ENCODE measurements at places on chromosomes 1 and 21.
A peak's percentile ranks its signal among the peaks of the same experiment; 100 is the strongest.

GRCh38 chr1:113850127-113850796, 21.2 kb downstream of the PTPN22 start:
- DNase-seq = no peak

- no peak for DNase-seq
These were observed 12.2 kb downstream of the ADSS2 start for GRCh38 chr1:244439391-244440032.

GRCh38 chr1:8169364-8170058, 143.4 kb upstream of the ERRFI1 start:
- no peak for DNase-seq

- DNase-seq = no peak
These were observed 105.2 kb downstream of the LAMC2 start for GRCh38 chr1:183291216-183291762.

- DNase-seq = no peak
These were observed 163.7 kb upstream of the EDN2 start for GRCh38 chr1:41648230-41648629.

DNA sequence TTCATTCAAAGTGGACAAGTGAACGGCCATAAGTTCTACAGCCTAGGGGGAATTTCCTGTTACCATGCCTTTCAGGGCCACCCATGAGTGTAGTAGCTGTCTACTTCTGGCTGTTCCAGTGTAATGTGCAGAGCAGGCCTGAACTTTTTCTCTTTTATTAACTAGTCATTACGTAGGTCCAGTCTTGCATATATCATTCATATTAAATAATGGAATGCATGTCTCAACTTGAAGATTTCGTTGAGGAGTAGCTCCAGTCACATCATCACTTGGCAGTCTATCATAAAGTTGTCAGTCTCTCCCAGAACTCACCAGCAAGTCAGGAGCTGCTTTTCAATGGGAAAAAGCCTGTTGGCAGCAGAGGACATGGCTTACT, 12.0 kb upstream of the GIPC2 start:
- DNase-seq = no peak

- no peak for DNase-seq
These were observed 92.2 kb upstream of the TTC39A start for GRCh38 chr1:51422367-51423072.

DNA sequence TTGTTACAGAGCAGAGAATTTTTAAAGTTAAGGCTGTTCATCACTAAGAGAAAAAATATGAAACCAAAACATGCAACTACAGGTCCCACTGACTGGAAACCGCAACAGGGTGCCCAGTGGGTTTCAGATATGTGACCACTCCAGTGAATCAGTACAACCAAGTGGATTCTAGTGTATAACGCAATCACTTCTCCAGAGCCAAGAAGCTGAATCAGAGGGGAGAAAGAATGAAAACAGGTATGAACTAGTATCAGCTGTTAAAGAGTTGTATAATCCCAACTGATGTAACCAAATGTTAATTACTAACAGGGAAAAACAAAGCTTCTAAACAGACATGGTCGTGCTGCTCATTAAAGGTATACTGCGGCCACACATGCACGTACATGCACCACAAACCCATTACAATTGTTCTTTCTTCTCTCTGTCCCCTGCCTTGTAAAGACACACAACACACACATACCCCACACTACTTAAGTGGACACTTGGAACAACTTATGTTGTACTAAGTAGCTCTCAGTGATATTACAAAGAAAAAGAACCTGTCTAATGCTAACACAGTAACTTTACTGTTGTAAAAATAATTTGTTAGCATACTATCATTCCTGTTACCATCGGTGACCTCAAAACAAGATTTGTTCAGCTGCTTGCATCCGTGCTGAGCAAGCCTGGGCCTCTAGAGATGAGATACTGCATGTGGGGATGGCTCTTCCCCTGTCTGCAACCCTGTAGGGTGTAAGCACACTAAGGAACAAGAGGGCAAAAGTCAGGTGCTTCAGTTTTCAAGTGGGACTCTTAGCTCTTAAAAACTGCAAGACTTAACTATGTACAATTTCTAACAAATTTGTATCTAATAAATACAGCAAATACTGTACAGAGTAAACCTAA, 74.2 kb downstream of the PTPN14 start:
- no peak for DNase-seq

DNA sequence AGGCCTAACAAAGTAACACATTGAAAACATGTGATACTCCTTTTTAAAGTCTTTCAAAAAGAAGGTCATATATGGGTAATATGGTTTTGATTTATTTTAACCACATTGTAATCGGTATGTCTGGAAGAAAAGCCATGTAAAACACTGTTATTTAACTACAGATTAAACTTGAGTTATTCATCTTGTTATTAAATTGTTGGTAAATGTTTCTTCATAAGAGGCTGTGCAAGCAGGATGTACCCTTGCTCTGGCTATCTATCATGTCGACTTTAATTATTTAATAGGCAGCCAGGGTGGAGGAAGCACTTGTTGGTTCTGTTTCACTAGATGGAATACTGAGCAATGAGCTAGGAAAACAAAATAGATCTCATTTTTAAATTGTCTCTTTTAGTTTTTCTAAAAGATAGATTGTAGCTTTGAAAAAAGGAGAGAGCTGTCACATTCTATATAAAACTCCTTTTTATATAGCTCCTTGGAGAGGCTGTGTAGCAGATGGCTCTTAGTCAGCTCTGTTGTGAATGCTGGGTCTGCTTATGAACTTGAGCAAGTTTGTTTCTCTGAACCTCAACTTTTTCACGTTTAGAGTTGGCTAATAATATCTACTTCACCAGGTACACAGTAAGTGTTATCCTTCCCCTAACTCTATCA, 39.5 kb downstream of the LRRC8B start:
- no peak for DNase-seq

DNA sequence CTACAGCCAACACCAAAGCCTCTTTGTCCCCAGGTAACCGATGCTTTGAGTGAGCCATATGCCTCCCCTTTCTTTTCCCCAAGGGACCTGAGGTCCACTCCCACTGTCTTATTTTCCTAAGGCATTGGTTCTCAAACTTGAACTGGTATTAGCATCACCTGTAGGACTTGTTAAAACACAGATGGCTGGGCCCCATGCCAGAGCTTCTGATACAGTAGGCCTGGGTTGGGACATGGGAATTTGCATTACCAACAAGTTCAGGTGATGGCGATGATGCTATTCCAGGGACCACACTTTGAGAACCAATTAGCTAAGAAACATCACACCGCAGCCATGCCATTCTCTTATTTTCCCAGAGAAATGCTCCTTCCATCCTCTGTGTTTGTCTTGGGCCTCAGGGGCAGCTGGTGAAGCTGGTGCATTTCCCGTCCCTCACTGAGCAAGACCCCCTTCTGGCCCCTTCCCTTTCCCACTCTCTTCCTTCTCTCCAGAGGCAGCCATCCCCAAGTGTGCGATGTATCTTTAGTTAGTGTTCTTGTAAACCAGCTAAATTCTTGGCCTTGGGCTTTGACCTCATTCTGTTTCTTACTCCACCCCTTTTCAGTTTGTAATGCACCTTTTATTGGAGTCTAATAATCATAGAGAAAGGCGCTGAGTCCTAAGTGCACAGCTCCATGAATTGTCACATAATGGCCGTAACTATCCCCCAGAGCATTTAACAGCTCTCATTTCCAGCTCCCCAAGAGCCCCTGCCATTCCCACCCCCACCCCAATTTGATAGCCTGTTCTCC, 14.2 kb upstream of the TTC22 start:
- DNase-seq = no peak

GRCh38 chr1:228036701-228037231, 30.0 kb downstream of the WNT3A start:
- DNase-seq = no peak

- peak; percentile 71 for DNase-seq
These were observed 733 bp downstream of the KDM5B start for GRCh38 chr1:202807451-202807925.

GRCh38 chr1:212237651-212238050, 47.6 kb upstream of the PPP2R5A start:
- no peak for DNase-seq

DNA sequence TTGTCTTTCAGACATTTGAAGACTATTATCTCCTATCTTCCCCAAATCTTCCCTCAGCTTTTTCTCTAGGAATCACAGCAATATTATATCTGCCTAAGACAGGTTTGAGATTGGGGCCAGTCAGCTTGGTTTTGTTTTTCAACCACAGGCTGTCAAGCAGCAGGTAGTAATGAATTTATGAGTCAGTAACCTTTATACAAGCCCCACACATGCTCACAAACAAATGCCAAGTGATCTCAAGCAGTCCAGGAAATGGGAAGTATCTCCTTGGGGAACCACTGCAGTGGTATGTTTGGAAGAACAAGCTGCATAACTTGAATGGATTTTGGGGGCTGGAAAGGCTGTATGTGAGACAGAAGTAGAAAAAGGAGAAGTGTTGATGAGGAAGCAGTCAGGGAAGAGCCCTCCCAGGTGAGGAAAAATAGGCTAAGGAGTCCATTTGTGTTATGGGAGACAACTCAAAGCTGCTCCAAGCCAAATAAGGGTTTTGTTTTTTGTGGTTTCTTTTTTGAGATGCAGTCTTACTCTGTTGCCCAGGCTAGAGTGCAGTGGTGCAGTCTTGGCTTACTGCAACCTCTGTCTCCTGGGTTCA, 2.1 kb downstream of the DHDDS start:
- DNase-seq = no peak

DNA sequence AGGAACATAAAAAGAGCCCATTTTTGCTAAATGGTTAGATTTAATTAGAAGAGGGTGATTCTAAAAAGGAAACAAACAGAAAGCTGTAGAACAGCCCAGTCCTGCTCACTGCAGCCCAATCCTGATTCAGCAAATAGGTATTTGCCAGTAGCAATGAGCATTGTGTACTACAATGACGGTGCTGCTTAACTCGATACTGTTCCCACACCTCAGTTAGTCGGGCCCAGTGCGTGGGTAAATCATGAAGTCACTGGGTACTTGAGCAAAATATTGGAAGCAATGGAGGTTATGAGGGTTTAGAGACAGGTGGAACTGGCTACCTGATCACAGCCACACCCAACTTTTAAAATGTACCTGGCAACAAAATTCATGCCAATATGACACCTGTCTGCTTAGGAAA, 101.5 kb upstream of the ADGRL2 start:
- DNase-seq = no peak

GRCh38 chr1:50666849-50667248, 243.6 kb upstream of the DMRTA2 start:
- DNase-seq = no peak

- no peak for DNase-seq
These were observed 68.0 kb downstream of the MEGF6 start for GRCh38 chr1:3543076-3544039.

GRCh38 chr1:195394567-195394966, 1213.7 kb downstream of the KCNT2 start:
- DNase-seq = no peak

- DNase-seq = no peak
These were observed 10.4 kb downstream of the CAMTA1 start for GRCh38 chr1:6795661-6796060.

DNA sequence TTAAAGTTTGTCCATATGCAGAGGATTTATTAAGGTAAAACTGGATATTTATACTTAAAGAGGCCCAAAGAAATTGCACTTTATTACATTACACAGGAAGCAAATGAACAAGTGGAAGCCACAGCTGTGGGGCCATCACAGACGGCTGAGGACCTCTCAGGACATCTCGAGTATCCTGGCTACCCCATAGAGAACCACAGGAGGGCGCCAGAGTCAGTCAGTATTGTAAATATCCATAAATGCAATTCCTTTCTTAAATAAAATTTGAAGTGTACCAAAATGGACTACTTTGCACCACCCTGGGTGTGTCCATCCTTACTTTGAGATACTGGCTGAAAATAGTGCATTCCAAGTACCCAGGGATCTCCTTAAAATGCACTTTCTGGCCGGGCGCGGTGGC, 257.2 kb downstream of the MRPL39 start:
- no peak for DNase-seq

GRCh38 chr1:29033829-29034466, 89.8 kb downstream of the TMEM200B start:
- DNase-seq = no peak

- no peak for DNase-seq
These were observed 12.7 kb upstream of the CPLANE2 start for GRCh38 chr1:16249596-16250241.

GRCh38 chr1:42767510-42768000, 506 bp downstream of the C1orf50 start:
- no peak for DNase-seq

DNA sequence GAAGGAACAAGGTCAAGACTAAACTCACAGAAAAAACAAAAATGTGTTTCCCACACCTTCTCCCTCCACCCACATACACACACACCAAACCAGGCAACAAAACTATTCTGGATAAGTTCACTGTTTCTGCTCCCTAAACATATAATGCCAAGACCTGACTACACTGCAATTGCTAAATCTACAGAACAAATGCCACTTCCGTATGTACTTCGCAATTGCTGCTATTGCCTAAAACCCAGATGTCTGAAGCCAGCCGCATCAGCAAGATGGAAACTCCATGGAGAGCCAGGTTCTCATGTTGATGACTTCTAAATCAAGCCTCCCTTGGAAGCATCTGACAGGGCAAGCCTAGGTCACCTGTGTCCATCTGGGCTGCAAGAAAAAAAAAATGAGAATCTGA, 8.3 kb upstream of the AIM2 start:
- no peak for DNase-seq

DNA sequence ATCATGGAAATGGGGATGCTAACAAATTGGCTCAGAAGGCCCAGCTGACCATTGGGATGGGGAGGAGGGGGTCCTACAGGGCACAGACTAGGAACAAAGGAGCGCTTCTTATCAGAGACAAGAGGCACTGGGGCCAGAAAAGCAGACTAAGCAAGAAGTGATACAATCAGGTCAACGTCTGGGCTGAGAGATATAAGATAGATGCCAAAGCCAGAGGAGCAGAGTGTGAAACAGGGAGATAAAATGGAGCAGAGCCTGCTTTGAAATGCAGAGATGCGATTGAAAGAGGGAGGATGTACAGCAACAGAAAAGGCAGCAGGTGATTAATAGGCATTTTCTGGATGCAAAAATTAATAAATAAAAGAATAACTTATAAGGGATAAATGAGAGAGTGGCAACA, 127.5 kb upstream of the SAMSN1 start:
- DNase-seq = no peak

DNA sequence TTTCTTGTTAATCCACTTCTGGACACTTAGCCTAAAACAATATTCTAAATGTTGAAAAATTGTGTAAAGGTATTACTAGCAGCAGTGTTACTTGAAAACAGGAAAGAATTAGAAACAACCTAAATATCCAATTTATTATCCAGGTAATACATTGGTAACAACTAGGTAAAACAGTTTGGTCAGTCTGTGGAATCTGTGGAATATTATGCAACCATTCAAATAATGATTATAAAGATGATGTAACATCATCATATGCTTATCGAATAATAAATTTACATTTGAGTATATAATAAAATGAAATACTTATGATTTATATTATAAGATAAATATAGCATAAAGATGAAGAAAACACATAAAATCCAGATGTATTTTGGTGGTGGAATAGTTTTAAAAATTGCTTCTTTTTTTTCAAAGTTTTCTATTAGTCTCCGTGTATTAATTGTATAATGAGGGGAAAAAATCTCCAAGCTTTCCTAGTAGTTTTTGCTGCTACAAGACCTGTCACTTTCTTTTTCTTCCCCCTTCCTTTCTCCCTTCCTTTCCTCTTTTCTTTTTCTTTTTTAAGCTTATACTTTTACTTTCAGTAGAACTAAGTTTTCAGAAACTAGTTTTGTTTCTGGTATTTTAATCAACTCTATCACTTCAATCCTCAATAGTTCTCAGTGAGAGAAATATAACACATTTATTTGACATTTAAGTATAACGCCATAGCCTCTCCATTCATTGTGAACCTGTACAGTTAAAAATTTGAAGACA, 197.8 kb upstream of the HMCN1 start:
- no peak for DNase-seq

Data from D721Med (cell line).